ENCODE measurements at places on chromosomes 4 and X.

- no peak for DNase-seq
Measured at GRCh38 chrX:20251691-20252090, 15.0 kb downstream of the RPS6KA3 start.

DNA sequence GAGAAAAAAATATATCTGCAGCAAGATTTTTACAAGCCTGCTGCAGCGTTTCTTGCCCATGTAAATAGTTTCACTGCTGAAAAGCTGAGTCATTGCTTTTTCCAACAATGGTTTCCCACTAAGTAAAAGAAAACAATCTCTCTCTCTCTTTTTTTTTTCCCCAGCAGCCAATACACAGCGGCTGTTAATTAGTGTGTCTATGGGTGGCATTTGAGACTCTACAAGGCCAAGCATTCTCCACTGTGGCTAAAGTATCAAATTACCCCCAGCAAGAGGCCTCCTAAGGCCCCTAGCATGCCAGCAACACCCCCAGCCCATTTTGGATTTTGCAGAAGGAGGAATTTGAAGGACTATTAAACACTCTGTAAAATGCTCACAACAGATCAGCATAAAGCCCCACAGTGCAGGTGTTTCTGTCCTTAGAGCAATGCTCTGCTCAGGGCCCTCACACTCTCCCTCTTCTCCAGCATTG, 837.4 kb downstream of the TRIML1 start:
- no peak for DNase-seq

DNA sequence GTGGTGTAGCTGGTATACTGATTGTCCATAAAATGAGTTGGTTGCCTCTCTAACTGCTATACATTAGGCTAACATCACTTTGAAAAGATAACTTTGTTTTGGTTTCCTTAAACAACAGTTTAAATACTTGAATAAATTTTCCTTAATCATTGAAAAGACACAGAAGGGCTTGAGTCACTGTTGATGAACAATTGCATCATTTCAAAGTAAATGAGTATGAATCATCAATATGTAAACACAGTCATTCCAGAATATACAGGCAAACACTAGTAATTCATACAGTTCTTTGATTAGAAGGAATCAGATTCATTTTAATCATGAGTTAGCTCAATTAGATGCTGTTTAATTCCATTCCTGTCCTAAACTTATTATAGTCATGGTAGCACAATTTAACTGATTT, 160.6 kb downstream of the AFF2 start:
- no peak for DNase-seq

GRCh38 chrX:86604607-86605006, 456.4 kb downstream of the DACH2 start:
- no peak for DNase-seq

- no peak for DNase-seq
Measured at GRCh38 chr4:174210952-174211490, 72.4 kb downstream of the FBXO8 start.

DNA sequence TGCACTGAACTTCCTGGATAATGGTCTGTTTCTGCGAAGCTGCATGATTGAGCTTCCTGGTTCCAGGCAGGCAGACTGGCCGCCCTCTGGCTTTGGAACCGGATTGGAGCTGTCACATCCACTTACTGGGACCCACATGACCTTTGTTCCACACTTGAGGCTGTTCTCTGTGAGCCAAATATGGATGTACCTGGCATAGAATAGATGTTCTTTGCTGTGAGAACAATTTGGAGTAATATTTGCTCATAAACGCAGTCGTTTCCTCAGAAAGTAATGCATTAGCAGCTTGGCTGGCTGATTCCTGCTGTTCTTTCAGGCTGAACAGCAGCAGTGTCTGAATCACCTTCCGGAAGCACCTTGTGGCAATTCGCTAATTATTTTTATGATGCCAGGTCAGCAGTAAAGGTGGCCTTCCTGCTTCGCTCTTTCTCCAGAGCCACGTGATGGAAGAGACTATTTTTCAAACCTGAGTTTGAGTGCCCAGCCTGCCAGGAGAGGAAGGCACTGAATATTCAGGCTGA, 78.1 kb upstream of the BOD1L1 start:
- peak; percentile 71 for DNase-seq

- no peak for DNase-seq
Measured at GRCh38 chr4:11182031-11182430, 246.7 kb downstream of the HS3ST1 start.

GRCh38 chr4:67459164-67459563, 86.1 kb downstream of the CENPC start:
- no peak for DNase-seq

DNA sequence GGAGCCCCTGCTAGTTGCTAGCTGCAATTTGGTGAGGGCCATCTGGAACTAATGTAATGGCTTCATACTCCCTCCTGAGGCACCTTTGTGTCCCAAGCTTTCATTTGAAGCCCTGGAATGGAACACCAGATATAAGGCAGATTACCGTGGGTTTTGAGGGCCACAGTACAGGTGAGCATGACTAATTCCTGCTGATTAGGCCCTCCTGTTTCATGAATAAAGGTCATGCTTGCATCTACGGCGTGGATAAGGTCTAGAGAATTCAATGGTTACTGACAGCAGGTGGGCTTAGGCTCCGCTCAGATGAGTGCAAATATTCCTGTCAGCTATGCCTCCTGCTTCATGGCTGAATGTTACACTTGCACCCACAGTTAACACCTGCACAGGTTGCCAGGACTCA, 495.4 kb downstream of the NAP1L3 start:
- DNase-seq: no peak

- peak; percentile 29 for DNase-seq
Measured at GRCh38 chr4:25970226-25970675, 56.2 kb downstream of the SMIM20 start.

GRCh38 chr4:26819478-26820095, 41.1 kb upstream of the STIM2 start:
- DNase-seq: no peak

DNA sequence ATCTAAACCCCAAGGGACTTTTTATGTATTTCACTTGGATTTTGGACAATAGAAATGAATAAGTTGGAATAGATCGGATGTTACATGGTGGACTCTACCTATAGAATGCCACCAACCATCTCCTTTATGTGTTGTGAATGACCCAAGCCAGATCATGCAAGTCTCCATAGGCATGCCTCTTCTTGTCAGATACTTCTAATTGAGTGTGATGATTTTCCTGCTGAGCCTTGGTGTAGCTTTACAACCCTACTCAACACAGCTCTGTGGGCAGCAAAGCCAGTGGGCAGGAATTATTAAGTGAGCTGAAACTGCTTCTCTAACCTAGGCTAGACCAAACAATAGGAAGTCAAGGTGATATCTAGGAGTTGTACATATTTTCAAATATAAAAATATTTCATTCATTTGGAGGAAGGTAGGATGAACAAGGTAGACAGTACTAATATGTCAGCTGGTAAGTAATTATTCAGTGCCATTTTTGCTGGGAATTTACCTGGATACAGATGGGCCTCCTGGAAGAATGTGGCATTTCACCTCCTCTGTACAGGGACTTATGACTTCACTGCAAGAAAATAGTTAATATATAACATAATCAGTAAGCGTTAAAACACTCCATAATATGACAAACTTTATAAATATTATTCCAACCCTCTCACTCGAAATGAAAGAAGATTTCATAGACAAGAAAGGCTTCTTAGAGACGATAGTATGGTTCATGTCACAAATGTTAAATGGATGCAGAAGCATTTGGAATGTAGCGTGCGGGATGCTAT, 298.0 kb upstream of the FAT1 start:
- no peak for DNase-seq

DNA sequence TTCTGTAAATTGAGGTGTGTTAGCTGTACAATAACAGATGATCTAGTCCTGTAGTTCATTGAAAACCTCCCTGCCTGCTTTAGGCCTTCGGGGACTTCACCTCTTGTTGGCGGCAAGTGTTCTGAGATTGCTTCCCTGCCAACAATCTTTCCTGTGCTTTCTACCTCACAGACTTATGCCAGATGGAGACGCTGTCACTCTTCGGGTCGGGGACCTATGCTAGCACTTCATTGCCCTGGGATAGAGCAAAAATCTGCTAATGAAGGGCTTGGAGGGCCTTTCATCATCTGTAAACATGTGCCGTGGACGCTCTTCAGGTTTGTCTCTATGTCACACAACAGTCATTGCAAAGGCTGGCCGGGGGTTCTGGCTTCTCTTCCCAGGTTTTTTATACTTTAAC, 4.7 kb upstream of the PDLIM3 start:
- DNase-seq: no peak

- no peak for DNase-seq
Measured at GRCh38 chr4:169272265-169272886, 1.6 kb upstream of the SH3RF1 start.

DNA sequence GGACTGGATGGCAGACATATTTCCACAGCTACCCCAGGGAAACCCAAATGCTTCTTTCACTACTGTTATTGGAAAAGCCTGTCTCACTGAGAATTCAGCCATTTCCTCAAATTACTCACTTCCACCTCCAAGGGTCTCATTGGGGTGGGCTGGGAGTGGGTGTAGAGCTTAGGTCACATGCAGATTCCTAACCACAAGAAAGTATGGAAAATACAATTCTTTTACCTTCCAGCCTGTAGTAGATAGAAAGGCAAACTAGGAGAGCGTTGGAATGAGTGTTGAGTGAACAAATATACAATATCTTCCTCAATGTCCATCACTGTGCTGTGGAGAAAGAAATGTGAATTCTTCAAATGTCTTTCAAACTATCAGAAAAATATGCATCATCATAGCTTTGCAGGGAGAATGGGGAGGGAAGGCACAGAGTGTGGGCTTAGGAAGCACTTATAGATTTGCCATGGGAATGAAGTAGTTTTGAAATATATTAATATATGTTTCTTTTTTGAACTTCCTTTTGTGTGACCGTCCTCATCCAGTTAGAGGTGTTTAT, 245.3 kb upstream of the JADE1 start:
- no peak for DNase-seq

DNA sequence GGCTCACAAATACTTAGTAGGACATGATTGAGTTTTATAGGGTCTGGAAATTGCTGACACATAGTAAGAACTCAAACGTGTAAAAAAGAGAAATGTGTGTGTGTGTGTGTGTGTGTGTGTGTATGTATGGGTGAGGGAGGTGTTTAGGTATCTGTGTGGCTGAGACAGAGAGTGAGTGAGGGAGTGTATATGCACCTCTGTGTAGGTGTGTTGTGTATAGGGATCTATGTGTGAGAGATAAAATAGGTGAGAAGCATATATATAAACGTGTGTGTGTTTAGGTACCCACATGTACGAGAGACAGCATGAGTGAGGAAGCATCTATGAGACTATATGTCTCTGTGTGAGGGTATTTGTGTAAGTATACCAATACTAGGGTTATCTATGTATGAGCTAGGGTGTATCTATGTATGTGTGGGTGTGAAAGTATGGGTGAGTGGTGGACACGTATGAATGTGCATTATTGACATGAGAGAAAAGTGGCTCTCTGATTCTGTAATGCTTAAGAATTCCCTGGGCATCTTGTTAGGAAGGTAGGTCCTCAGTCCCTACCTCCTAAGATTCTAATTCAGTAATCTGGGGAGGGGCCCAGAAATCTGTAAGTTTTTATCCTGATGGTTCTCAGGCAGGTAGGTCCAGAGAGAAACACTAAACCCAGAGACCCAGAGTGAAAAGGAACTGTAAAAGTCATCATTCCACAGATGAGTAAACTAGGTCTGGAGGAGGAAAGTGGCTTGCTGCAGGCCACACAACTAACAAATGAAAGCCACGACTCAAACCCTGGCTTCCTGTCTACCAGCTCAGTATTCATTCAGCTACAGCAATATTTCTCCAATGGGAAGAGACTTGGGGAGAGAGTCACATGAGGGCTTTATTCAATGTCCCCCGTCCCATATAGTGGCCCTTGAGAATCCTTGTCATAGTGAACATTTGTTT, 237.0 kb downstream of the IDS start:
- DNase-seq: no peak

GRCh38 chr4:151038452-151039157, 23.5 kb upstream of the LRBA start:
- no peak for DNase-seq
